ENCODE measurements at places on chromosomes 7 and 10. TPM values are rescaled to one million over a fixed set of nuclear protein-coding genes. Genes with fewer than 3 reads are reported as not detected.

Gene TMEM273
- not detected for total RNA-seq

Gene MOSPD3
- total RNA-seq, result 17.2 TPM

Gene CALML3
- 7.7 TPM for total RNA-seq

Gene PNLIPRP1
- not detected for total RNA-seq

Gene ANLN
- total RNA-seq, result 90.5 TPM

Gene PGAM2
- not detected for total RNA-seq

Gene RHOBTB1
- 4.8 TPM for total RNA-seq

Gene XPNPEP1
- 61.5 TPM for total RNA-seq

Gene LIPK
- total RNA-seq, result 1.4 TPM

Gene CALHM1
- total RNA-seq, result not detected

Gene POLR3A
- 14.0 TPM for total RNA-seq

Gene NEBL
- total RNA-seq, result 17.1 TPM

Gene SLC16A9
- 10.3 TPM for total RNA-seq

Gene C7orf57
- 0.14 TPM for total RNA-seq

Gene CDNF
- 0.21 TPM for total RNA-seq

Gene FAM221A
- 0.21 TPM for total RNA-seq

Gene HOXA4
- total RNA-seq, result not detected

Gene RRP12
- total RNA-seq, result 32.5 TPM

Gene HSPA14
- 14.2 TPM for total RNA-seq

Gene CCL24
- not detected for total RNA-seq

Gene MMP21
- total RNA-seq, result not detected

Gene SPOCK2
- not detected for total RNA-seq

Gene SMC3
- total RNA-seq, result 25.1 TPM
